Uterus (tissue), 4 donors: ENCODE measurements at places on chromosomes 1 and 21. TPM values are rescaled to one million over a fixed set of nuclear protein-coding genes. Genes with fewer than 3 reads are reported as not detected.
A peak's percentile ranks its signal among the peaks of the same experiment; 100 is the strongest.

GRCh38 chr1:204316164-204316563 lies 43.6 kb downstream of the PLEKHA6 start:
- no peaks in the 10 kb centered on the region for H3K27me3 ChIP-seq
- H3K4me3 ChIP-seq, result no peak overlapping the region
- H3K4me1 ChIP-seq, result no peaks in the 10 kb centered on the region
- no peak for DNase-seq
- no peaks in the 10 kb centered on the region for H3K36me3 ChIP-seq

- no peak for DNase-seq
- no peaks in the 10 kb centered on the region for H3K4me1 ChIP-seq
- no peak overlapping the region for H3K4me3 ChIP-seq
- no peaks in the 10 kb centered on the region for H3K27me3 ChIP-seq
- no peaks in the 10 kb centered on the region for H3K36me3 ChIP-seq
These were observed 15.6 kb downstream of the TMPRSS15 start for GRCh38 chr21:18387994-18388393.

DNA sequence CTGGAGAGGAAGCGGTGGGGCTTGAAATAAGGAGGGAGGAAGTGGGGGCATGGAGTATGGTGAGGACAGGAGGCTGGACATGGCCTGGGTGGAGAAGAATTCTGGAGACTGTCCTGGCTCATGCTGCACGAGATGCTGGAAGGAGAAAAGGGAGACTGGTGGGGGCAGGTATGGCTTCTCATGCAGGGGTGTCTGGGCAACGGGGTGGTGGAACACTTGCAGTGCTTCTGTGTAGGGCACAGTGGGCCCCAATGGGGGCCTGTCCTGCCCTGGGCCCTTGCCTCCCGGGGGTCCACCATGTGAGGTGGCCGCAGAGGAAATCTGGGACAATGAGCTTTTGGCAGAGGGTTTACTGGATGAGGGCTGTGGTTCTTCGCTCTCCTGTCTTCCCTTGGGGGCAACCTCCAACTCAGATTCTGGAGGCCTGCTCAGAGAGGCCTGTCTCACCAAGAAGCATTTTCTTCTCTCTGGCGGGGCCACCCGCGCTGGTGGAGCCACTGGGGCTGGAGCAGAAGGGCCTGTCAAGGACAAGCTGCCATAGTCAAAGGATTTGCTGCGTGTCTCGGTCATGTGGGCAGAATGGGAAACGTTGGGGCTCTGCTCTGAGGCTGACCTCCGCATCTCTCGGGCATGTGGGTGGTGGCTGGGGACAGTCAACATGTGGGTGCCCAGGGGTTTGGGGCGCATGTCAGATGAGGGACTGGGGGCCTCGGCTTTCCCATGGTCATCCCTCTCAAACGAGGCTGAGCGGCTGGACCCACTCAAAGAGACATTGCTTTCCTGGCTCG lies 96.9 kb upstream of the EDN2 start:
- DNase-seq, result no peak
- H3K27me3 ChIP-seq, result no peaks in the 10 kb centered on the region
- no peak overlapping the region for H3K27ac ChIP-seq
- no peaks in the 10 kb centered on the region for H3K36me3 ChIP-seq
- no peaks in the 10 kb centered on the region for H3K4me1 ChIP-seq

The LDLRAD1 gene
- total RNA-seq, result not detected

GRCh38 chr1:145956781-145957442 lies 905 bp downstream of the LIX1L start:
- no peaks in the 10 kb centered on the region for H3K4me1 ChIP-seq
- H3K27ac ChIP-seq, result peak overlapping the region; percentile 97
- peak overlapping the region; percentile 69 for H3K4me3 ChIP-seq
- no peaks in the 10 kb centered on the region for H3K27me3 ChIP-seq
- no peaks in the 10 kb centered on the region for H3K36me3 ChIP-seq
- peak; percentile 72 for DNase-seq

DNA sequence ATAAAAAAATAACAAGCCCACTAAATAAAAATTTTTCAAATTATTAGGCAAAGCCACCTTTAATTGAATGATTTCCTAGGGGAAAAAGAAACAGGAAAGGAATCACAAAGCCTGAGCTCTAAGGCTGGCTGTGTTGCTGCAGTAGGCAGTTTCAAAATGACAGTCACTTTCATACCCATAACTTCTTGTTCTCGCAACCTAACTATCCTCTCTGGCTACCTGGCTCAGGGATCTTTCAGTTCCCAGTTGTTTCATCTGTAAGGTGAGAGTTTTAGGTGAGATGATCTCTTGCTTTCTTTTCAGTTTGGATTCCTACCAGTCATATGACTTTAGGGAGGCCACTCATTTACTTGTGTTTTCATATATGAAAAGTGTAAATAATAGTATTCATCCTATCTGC lies 226.1 kb downstream of the ASTN1 start:
- H3K27ac ChIP-seq, result no peak overlapping the region
- no peaks in the 10 kb centered on the region for H3K36me3 ChIP-seq
- no peak for DNase-seq

DNA sequence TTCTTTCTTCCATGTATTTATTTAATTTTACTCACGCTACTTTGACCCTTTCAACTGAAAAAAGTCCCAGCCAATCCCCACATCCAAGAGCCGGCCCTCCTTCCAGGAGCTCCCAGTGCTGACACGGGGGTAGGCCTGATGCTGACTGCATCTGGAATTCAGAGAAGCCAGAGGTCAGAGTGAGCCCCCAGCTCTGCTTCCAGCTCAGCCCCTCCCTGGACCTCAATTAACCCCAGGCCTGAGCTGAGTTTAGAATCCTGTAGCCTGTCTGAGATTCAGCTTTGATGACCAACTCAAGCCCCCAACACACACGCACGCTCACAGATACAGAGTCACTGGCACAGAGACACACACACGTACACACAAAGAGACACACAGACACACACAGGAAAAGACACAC lies 247.9 kb downstream of the NPHP4 start:
- H3K4me3 ChIP-seq, result no peak overlapping the region
- no peaks in the 10 kb centered on the region for H3K36me3 ChIP-seq
- H3K27ac ChIP-seq, result no peak overlapping the region
- H3K4me1 ChIP-seq, result no peaks in the 10 kb centered on the region
- no peaks in the 10 kb centered on the region for H3K27me3 ChIP-seq

The TFAP2E gene
- total RNA-seq, result 0.97 TPM

GRCh38 chr21:37367703-37368540 lies 1.3 kb downstream of the DYRK1A start:
- peak overlapping the region; percentile 99 for H3K27ac ChIP-seq
- H3K4me3 ChIP-seq, result peak overlapping the region; percentile 96
- H3K4me1 ChIP-seq, result peaks cover 9% of the 10 kb centered on the region
- no peaks in the 10 kb centered on the region for H3K27me3 ChIP-seq
- H3K36me3 ChIP-seq, result no peaks in the 10 kb centered on the region
- peak; percentile 36 for DNase-seq

The HLX gene
- 8.2 TPM for total RNA-seq

GRCh38 chr1:174266476-174266875 lies 107.2 kb downstream of the RABGAP1L start:
- no peaks in the 10 kb centered on the region for H3K36me3 ChIP-seq
- H3K27me3 ChIP-seq, result no peaks in the 10 kb centered on the region
- H3K4me3 ChIP-seq, result no peak overlapping the region
- H3K27ac ChIP-seq, result no peak overlapping the region
- no peaks in the 10 kb centered on the region for H3K4me1 ChIP-seq

DNA sequence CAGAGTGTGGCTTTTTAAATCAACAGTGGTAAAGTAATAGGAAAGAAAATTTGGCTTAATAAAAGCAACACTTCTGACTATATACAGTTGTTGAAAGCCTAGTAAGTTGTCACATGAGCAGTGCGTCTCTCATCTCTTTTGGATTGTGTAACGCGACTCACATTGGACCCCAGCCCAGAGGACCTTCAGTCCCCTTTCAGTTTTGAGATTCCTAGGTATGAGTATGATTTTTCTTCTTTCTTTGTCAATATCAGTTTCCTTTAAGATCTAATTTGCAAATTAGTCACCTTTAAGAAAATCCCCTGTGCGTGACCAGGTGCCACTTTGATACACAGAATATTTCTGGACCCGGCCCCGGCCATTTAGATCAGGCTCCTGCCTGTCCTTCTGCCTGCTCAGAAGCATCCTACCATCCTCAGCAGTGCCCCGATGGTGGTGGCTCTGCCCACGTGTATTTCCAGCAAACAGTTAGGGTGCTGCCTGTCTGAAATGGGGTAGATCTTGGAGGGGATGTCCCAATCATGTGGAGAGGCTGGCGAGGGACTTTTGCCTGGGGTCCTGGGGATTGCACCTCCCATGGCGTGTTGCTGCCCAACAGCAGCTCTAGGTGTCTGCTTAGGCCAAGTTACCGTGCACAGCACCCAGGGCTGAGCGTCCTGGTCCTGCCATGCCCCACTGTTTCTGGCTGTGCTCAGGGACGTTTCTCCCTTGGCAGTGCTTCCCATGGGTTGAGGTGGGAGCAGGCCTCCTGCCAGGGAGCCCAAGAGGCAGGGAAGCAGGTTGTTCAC lies 21.1 kb downstream of the SNAP47 start:
- H3K27ac ChIP-seq, result peak overlapping the region; percentile 95
- H3K4me1 ChIP-seq, result peaks cover 11% of the 10 kb centered on the region
- no peak overlapping the region for H3K4me3 ChIP-seq
- H3K27me3 ChIP-seq, result no peaks in the 10 kb centered on the region
- DNase-seq, result peak; percentile 75

DNA sequence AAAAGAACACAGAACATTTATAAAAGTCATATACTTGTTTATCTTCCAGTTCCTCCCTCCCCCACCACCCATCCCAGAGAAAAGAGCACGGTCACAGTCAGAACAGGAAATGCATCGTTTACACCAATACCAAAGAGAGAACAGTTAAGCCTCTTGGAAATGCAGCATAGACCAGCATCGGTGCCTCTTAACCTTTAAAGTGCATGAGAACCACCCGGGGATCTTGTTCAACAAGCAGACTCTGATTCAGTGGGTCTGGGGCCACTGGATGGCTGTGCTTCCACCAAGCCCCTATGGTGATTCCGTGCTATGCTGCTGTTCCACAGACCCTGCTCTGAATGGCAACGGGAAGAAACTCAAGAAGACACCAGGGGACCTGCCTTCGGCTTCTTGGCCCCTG lies 19.2 kb downstream of the FAM89A start:
- DNase-seq, result no peak
- no peaks in the 10 kb centered on the region for H3K36me3 ChIP-seq
- no peak overlapping the region for H3K27ac ChIP-seq
- no peaks in the 10 kb centered on the region for H3K4me1 ChIP-seq
